Psoas muscle (tissue), 8 donors: ENCODE measurements at places on chromosomes 4 and X. TPM values are rescaled to one million over a fixed set of nuclear protein-coding genes. Genes with fewer than 3 reads are reported as not detected.

DNA sequence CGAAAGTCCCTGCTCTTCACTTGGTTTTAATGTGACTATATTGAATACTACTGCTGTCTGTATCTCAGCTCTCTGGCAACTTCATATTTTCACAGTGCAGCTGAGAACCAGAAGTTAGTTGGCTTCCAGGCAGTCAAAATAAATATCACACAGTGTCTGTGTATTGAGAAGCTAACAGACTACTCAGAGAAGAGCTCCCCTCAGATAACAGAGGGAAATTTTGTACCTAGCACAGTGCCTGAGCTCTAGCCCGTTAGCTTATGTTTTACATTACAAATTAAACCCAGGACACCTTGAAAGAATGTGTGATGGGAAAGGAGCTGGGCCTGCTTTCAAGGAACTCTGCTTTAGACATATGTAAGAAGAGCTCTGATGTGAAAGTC lies 22.7 kb downstream of the JADE1 start:
- no peak for DNase-seq

GRCh38 chrX:101749436-101749835 lies 89.8 kb upstream of the ARMCX2 start:
- DNase-seq: no peak

DNA sequence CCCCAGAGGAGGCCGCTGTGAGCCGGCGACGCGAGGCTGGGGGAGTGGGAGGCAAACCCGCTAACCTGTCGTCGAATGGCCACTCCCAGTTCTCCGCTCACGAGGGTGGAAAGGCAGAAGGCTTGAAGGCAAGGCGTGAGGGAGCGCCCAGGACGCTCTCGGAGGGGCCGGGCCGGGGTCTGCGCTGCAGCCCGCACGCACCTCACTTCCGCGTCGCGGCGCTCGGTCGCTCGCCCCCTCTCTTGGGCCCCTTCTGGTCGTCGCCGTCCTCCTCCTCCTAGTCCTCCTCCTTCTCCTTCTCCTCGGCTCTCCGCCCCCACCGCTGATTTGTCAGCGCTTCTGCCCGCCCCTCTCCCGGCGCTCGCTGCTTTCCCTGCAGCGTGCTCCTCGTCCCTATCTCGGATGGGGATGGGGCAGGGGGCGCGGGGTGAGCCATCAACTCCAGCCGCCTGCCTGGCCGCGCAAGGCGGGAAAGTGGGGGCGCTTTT lies at the start of gene SNCA:
Gene SNCA, minus strand, starts transcription at position 265 of the 488 bp plus-strand sequence. CDS start 1,494 bp downstream, outside the sequence.
- peak; percentile 35 for DNase-seq

DNA sequence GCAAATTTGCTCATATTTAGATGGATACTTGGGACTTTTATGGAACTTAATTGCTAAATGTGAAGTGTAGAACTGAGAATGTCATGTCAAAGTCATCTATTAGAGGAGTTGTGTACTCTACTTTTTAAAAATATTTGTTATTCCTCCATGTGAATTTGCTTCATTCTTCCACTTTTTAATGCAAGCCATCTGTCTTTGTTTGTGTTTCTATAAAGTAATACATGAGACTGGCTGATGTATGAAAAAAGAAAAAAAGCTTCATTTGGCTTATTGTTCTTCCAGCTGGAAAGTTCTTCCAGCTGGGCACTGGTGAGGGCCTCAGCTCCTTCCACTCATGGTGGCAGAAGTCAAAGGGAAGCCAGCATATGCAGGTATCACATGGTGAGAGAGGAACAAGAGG lies 114.6 kb upstream of the GRID2 start:
- DNase-seq: no peak

DNA sequence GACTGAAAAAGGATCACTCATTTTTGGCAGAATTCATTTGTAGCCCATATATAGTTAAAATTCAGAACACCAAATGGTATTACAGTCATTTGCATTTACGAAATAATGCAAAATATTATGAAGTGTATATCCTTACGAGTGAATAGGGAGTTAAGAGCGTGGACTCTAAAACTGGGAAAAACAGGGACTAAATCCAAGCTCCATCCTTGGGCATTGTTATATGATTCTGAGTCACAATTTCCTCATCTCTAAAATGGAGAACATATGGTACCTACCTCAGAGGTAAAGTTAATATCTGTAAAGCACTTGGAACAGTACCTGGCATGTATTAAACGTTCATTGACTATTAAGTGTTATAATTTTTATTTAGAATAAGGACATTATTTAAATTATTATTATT lies 106.3 kb downstream of the ZAR1 start:
- no peak for DNase-seq

- DNase-seq: no peak
Observed at GRCh38 chr4:10079912-10080588, 36.5 kb downstream of the WDR1 start.

- no peak for DNase-seq
Observed at GRCh38 chr4:10171055-10171454, 54.5 kb upstream of the WDR1 start.

DNA sequence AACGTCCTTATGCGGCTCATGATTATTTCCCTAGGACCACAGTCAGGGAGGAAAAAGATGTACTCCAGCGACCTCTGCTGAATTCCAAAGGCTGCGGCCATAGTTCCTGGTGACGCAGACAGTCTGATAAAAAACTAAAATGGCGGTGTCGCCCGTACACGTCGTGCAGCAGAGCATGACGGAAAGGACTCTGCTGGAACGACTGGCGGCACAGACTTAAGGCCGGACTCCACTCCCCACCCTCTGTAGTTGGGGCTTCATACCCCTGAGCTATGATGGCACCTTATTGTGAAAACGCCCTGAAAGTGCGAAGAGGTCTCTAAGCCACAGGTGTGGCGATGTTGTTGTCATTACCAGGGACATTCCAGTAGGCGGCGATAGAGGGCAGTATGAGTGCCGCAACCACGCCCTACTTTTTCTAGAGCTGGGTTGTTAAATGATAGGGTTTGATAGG lies 90.0 kb upstream of the EDA2R start:
- DNase-seq: no peak

DNA sequence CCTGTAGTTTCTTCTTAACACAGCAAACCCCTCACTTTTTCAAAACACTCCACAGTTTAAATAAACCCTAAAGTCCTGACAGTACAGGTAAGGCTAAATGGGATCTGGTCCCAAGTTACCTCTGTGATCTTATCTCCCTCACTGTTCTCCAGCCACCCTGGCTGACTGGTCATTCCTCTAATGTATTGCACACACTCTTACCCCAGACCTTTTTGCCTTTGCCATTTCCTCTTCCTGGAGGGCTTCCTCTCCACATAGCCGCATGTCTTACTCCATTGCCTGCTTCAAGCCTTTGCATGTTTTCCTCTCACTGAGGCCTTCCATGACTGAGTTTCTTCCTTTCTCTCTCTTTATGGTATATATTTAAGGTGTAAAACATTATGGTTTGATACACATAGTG lies 19.5 kb upstream of the ANXA3 start:
- DNase-seq: no peak

- DNase-seq: no peak
Observed at GRCh38 chrX:36573720-36574119, 434.4 kb upstream of the FAM47C start.

The RPA4 gene
- 0.37 TPM for total RNA-seq

The RRH gene
- total RNA-seq: not detected

The NMU gene
- not detected for total RNA-seq

The MSX1 gene
- 3.6 TPM for total RNA-seq
